ENCODE measurements at places on chromosomes 13 and 19.
A peak's percentile ranks its signal among the peaks of the same experiment; 100 is the strongest.

GRCh38 chr13:113848020-113848419, 15.9 kb downstream of the GAS6 start:
- DNase-seq, result no peak

DNA sequence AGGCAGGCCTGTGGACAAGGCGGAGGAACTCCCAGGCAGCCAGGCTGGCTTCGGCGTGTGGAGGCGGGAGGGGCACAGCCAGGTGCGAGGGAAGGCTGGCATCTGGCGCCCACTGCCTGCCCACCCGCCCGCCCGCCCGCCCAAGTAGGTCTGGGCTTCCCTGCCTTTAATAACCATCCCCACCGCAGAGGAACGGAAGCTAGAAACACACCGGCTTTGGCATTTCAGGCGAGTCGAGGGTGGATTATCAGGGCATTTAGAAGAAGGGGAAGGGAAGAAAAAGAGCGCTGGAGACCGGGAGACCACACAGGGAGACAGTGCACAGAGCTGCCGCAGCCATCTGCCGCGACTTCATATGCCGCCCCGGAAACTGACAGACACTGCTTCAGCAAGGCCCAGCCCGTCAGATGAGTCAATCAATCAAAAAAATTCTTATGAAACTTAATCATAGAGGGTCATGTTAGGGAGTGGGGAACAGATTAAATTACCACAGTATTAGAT, 199.7 kb downstream of the TSHZ3 start:
- DNase-seq, result no peak

- no peak for DNase-seq
These were observed 295.4 kb downstream of the SLITRK6 start for GRCh38 chr13:85503797-85504196.

GRCh38 chr13:60331249-60332012, 65.6 kb upstream of the TDRD3 start:
- no peak for DNase-seq

GRCh38 chr13:32790731-32791130, 204.5 kb downstream of the PDS5B start:
- DNase-seq, result no peak

GRCh38 chr19:50558449-50558848, 9.8 kb downstream of the LRRC4B start:
- DNase-seq, result no peak

DNA sequence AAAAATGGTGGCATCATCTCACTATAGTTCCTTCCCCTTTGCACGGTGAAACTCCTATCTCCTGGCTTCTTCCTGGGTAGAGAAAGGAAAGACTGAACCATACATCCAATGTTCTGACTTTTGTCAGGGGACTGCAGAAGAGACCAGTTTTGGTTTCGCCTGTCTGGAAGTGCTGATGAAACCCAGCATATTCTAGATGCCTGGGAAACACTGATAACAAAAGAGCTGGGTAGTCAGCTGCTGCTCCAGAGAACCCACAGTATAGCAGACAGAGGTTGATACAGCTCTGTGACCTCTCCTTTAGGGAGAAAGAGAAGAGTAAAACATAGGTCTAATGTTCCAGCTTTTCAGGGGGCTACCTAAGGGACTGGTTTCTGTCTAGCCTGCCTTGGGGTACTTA, 695.3 kb downstream of the DIAPH3 start:
- DNase-seq, result no peak

DNA sequence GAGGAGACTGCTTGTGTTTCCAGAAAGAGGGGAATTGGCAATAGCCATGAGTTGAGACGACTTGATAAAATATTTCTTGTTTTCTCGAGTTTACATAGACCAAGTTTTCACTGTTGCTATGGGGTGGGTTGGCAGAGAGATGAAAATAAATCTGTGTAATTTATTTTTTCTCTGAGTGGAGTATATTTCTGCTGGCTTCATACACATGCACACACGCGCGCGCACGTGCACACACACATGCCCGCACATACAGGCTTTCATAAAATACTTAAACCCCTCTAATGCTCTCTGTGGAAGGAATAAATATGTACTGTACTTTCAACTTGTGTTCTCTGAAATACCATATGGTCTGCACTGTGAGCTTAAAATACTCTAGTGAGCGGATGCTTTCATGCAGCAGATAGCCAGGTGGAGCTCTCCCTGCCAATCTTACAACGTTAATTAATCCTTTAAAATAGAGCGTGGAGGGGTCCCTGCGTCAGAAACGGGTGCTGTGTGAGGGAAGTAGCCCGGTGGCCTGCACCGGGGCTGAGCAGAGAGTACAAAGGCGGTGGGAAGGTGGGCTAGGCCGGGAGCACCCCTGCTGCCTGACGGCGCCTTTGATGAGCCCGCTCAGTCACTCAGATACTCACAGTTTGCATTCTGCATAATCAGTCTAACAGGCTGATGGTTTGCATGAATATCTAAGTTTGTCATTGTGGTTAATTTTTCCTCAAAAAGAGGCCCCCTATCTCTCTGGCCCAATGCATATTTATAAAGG, 44.1 kb downstream of the CCNE1 start:
- DNase-seq, result no peak

- DNase-seq, result no peak
These were observed 62.1 kb upstream of the TPM4 start for GRCh38 chr19:16013851-16014840.

DNA sequence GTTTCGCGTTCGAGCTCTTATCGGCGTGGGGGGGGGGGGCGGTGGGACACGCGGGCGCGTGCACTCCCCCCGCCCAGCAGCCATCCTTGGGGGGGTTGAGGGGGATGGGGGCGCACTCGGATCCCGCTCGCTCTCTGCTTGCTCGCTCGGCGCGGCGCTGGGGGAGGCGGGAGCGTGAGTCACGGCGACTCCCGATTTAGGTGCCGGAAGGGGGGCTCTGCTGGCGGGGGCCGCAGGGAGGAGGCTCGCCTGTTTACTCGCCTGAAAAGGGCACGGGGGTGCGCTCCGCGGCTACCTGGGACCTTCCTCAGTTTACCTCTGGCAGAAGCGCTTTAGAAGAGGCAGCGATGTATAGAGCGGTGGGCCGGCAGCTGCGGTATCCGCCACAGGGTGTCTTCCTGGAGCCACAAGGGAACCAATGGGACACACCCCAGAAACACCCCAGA, 1.1 kb upstream of the PDE4A start:
- no peak for DNase-seq

DNA sequence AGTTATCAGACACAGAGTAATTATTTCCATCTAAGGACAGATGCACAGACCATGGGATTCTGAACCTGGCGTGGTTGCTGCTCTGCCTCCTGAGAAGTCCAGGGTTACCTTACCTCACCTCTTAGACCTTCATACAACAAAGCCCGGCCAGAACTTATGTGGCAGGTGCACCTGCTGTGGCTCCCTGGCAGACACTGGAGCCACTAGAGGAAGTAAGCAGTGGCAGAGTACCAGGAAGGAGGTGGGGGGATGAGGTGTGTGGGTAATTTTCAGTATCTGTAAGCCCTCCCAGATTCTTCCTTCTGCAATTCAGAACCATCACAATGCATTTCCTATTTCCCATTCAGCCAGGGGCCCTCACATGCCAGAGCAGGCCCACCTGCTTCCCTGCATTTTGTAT, 106.1 kb upstream of the DOCK9 start:
- DNase-seq, result no peak

DNA sequence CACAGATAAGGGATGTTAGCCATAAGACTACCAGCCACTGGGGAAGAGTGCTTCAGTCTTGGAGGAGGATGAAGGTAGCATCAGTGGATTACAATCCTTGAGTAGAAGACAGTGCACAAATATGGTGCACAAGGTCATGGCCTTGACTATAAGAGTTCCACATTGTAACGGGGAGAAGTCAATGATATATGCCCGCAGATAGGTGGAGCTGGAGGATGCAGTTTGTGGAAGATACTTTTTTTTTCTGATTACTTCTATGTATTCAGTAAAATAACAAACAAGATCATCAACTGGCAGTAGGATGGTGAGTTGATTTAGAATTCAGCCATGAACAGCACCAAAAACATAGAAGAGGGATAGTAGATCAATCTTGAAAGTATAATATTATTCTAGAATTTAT, 926.8 kb upstream of the MIR17HG start:
- DNase-seq, result no peak

- DNase-seq, result no peak
These were observed 14.8 kb downstream of the ARL11 start for GRCh38 chr13:49643035-49643646.

GRCh38 chr13:50494138-50494537, 349.4 kb downstream of the DLEU7 start:
- no peak for DNase-seq

DNA sequence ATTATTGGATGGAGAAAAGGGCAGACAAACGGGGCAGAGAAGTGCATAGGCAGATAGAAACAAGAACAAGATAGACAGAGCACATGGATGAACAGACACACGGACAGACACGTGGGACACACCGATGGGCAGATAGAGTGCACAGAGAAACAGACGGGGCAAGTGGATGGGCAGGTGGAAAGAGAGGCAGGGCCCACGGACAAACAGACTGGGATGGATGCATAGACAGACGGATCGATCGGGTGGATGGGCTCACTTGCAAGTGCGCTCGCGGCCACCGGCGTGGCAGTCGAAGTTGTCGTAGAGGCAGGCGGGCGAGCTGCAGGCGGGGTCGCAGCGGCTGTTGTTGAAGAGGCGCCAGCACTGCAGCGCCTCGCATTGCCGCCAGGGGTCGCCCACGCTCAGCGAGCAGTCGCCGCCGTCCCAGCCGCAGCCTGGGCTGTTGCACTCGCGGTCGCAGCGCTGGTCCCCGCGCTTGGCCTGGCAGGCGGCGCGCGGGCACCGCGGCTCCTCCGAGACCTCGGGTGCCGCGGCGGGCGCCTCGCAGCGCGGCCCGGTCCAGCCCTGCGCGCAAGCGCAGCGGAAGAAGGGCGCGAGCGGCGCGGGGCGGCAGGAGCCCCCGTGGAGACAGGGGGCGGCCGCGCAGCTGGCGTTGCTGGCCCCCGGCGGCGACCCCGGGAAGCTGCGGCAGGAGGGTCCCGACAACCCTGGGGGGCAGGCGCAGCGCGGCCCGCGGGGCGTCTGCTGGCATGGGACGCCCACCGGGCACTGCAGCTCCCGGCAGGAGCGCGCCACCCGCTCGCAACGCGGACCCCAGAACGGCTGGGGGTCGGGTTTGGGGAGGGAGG, 23.3 kb downstream of the NOTCH3 start:
- peak; percentile 83 for DNase-seq

DNA sequence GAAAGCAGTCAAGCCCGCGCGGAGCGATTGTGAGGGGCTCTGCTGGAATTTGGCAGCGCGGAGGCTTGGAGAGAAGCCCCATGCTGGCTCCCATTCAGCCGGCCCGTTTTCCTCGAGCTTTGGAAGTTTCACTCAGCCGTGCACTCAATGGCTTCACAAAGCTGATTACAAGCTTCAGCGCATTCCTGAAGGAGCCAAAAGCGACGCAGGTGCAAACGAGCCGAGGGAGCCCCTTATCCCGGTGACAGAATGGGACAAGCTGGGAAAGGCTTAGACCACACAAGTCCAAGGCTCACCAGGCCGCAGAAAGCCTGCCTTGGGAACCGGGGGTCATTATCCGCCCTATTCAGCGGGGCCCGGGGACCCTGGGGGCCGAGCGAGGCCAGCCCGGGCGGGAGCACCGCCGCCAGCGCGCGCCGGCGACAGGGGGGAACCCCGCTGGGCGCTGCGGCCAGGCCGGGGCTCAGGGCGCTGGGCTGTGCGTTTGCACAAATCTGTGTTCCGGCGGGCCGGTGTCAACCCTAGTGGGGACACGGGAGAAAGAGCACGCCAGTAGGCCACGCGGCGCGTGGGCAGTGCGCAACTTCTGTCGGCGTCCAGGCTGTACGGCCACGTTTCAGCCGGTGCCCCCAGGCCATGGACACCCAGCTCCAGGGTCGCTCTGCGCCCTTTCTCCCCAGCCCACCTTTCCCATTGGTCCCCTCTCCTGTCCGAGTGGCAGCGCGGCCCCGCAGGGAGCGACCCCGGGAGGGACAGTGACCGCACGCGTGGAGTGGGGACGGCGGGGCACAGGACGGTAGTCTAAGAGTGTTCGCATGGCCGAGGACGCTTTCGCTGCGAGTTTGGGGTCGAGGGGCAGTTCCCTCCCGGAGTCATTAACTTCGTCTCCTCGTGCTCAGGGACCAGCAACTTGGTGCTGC, 37.3 kb downstream of the SOX1 start:
- DNase-seq, result no peak

- DNase-seq, result peak; percentile 24
These were observed 5.9 kb downstream of the ANO8 start for GRCh38 chr19:17328517-17329365.

DNA sequence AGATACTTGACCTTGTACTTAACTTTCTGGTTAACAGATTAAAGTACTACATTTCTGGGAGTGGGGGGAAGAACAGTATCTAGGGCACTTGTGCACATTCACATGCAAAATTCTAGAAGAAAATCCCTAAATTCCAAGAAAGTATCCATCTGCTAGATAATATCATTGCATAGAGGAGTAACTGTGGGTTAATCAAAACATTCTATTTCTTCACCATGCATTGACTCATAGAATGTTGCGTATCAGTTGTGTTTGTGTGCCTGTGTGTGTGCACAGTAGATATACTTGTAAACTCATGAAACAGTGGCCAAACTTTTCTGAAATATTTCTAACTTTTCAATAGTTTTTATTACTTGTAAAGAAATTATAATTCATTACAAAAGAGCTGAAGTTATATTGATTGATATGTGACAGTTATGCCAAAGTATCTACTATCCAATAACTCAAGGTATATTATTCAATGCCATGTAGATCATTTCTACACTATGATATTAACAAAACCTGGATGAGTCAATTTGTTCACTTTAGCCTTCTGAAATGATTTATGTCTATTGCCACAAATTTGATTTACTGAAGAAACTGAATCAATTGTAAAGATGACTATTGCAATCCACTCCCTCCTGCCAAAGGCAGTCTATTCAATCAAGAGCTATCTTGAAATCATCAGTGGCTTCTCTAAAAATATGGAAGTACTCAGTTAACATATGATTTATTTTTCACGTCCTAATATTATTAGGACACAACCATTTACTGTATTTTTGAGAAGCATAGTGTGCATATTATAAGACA, 756.7 kb upstream of the ARGLU1 start:
- DNase-seq, result no peak

DNA sequence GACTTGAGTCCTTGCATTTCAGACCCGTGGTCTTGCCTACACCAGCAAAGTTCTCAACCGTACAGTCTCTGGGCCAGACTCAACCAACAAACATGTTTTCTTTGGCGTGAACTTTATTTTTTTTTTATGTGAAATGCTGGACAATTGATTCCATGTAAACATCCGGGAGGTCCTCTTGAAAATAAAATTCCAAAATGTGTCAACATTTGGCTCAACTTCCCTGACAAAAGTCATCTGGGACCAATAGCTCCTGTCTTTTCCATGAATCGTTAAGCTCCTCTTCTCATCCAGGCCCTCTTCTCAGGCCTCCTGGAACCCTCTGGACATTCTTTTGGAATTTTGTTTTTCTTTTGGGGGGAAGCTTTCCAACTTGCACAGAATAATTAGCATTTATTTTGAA, 2.7 kb downstream of the ALDH16A1 start:
- no peak for DNase-seq

- no peak for DNase-seq
These were observed 413.4 kb upstream of the PCDH9 start for GRCh38 chr13:67643516-67644055.

Data from CD4-positive, alpha-beta T cell treated with Interleukin-1 beta for 1 hour (primary cell).